ENCODE measurements at places on chromosomes 3 and 15. TPM values are rescaled to one million over a fixed set of nuclear protein-coding genes. Genes with fewer than 3 reads are reported as not detected.

Gene TMEM108
- polyA plus RNA-seq = 47.1 TPM

Gene C2CD4A
- not detected for polyA plus RNA-seq

Gene EHD4
- polyA plus RNA-seq = 12.3 TPM

Gene P2RY1
- polyA plus RNA-seq = 15.1 TPM

Gene CCDC54
- 0.18 TPM for polyA plus RNA-seq

Gene GADL1
- 2.5 TPM for polyA plus RNA-seq

Gene SHC4
- polyA plus RNA-seq = 1.1 TPM

Gene PPP2R3A
- 15.3 TPM for polyA plus RNA-seq

Gene CYP1A1
- polyA plus RNA-seq = 0.31 TPM

Gene TERC
- 0.54 TPM for polyA plus RNA-seq

Gene XCR1
- polyA plus RNA-seq = 0.96 TPM

Gene MNS1
- polyA plus RNA-seq = 25.1 TPM

Gene PPARG
- polyA plus RNA-seq = 5.8 TPM

Gene TM4SF4
- polyA plus RNA-seq = 0.21 TPM

Gene TRAT1
- polyA plus RNA-seq = 0.49 TPM

Gene CLEC3B
- 149 TPM for polyA plus RNA-seq

Gene SLC12A8
- polyA plus RNA-seq = 2.4 TPM

Gene SLC6A1
- 5.3 TPM for polyA plus RNA-seq

Gene TAGLN3
- polyA plus RNA-seq = 2.6 TPM

Gene EFCC1
- 14.9 TPM for polyA plus RNA-seq

Gene SST
- polyA plus RNA-seq = 0.65 TPM

Gene GOLGA6L10
- 7.8 TPM for polyA plus RNA-seq

Gene ABI3BP
- polyA plus RNA-seq = 69.2 TPM

Gene UACA
- 85.3 TPM for polyA plus RNA-seq

Gene MYRIP
- polyA plus RNA-seq = 0.69 TPM

Gene CILP
- polyA plus RNA-seq = 2.6 TPM

Gene HRG
- 0.04 TPM for polyA plus RNA-seq

Gene IQCF6
- not detected for polyA plus RNA-seq

Gene SLC12A1
- polyA plus RNA-seq = 0.26 TPM

Gene CADPS
- polyA plus RNA-seq = 2.9 TPM

Gene KNG1
- polyA plus RNA-seq = 1.2 TPM

Gene PPM1L
- 5.1 TPM for polyA plus RNA-seq

Gene SCN11A
- polyA plus RNA-seq = 1.0 TPM

Gene NPAP1
- polyA plus RNA-seq = 0.98 TPM

Gene CTXN2
- not detected for polyA plus RNA-seq

Gene CD200
- polyA plus RNA-seq = 57.5 TPM

Gene SENP8
- polyA plus RNA-seq = 4.9 TPM

Gene MORC1
- not detected for polyA plus RNA-seq

Gene ACTR8
- polyA plus RNA-seq = 43.9 TPM

Gene CCDC80
- polyA plus RNA-seq = 92.4 TPM

Gene FYCO1
- 20.1 TPM for polyA plus RNA-seq

Gene CDHR4
- polyA plus RNA-seq = 1.4 TPM

Gene HES1
- polyA plus RNA-seq = 98.2 TPM

Gene GALNT15
- polyA plus RNA-seq = 1.1 TPM

Gene GOLGA6B
- 2.2 TPM for polyA plus RNA-seq

Gene TRPM1
- polyA plus RNA-seq = not detected

Gene KLHL6
- 1.7 TPM for polyA plus RNA-seq

Gene TNFSF10
- 44.9 TPM for polyA plus RNA-seq

Gene TRPM7
- polyA plus RNA-seq = 35.4 TPM

Gene SPINK8
- polyA plus RNA-seq = not detected

Gene PAK6
- polyA plus RNA-seq = 8.3 TPM

Gene CEP19
- polyA plus RNA-seq = 3.7 TPM

Gene GRM7
- polyA plus RNA-seq = 0.31 TPM

Gene CCDC39
- polyA plus RNA-seq = 7.5 TPM

Gene OR5K2
- 0.17 TPM for polyA plus RNA-seq

Gene SH3GL3
- 9.5 TPM for polyA plus RNA-seq
